ENCODE measurements at places on chromosomes 16 and 17.

GRCh38 chr16:5386989-5387388, 289.4 kb upstream of the EEF2KMT start:
- DNase-seq: no peak

DNA sequence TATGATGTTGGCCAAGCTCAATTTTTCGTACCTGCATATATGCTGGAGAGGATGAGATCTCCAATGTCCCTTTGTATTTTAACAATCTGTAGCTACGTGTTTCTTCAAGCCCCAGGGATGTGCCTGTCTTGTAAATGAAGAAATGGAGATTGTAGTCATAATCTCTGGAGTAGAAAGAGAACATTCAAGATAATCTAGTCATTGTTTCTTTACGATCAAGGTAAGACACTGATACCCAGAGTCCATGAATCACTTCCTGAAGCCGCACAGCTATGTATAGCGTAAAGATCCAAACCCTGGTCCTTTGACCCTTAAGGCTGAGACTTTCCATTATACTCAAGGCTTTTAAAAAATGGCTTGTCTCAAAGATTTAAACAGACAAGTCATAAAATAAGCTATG, 205.5 kb downstream of the HS3ST3B1 start:
- no peak for DNase-seq

- no peak for DNase-seq
Observed at GRCh38 chr17:32631341-32632096, 144.7 kb downstream of the CDK5R1 start.

DNA sequence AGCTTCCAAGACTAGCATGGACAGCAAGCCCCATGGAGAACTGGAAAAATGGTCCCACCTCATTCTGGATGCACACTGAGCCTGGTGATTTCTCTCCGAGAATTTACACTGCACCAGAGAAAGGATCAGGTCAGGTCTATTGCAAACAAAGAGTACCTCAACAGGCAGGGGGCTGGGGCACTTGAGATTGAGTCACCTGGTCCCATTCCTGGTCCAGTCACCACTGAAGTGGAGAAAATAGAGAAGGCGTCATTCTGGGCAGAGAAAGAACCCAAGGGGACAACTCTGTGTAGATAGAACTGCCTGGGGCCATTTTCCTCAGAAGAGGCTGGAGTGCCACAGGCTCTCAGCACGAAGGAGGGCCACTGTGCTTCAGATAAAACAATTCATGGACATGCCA, 38.4 kb downstream of the CENPV start:
- no peak for DNase-seq

DNA sequence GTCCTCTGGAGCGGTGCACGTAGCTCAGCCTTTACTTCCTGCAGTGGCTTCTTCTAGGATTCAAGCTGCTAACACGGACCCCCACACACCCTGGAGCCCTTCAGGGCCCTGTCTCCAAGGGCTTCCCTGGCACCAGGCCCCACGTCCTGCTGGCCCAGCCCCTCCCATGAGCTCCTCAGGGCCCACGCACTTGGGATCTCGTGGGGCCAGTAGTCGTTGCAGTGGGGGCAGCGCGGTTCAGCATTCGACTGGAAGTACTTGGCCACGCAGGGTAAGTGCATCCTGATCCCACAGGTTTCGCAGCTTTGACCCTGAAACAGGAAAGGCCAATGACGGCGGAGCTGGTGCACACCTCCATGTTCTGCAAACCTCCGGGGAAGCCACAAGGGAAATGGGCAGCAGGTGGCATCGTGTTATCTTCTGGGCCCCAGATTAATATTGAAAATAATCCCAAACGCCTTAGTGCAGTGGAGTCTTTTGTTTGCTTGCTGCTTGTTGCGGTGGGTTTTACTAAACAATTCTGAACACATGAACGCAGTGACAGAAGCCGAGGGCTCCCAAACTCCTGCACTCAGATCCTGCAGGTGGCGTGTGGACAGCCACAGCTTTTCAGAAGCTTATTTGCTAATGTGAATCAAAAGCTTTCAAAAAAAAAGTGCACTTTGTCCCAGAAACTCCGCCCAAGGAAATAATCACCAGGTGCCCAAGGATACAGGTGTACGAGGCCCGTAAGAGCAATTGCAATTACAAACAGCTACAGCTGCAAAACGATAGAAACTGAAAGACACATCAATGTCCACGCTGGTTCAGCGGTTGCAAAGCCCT, 22.4 kb downstream of the KDM8 start:
- peak; percentile 95 for DNase-seq

- DNase-seq: no peak
Observed at GRCh38 chr16:8675183-8676159, 1.1 kb downstream of the ABAT start.

DNA sequence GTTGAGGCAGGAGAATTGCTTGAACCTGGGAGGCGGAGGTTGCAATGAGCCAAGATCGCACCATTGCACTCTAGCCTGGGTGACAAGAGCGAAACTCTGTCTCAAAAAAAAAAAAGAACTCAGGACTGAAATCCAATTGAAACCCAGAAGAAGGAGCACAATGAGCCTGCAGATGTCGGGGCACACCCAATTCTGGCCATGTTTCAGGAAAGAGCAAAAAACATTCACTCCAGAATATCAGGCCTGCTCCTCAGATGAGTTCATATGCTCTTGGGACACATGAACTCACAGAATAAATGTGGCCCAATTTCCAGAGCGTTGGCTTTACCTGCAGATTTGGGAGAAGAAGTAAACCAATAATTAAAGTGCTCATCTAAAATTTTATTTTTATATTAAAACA, 3.0 kb upstream of the CMTM2 start:
- no peak for DNase-seq

- no peak for DNase-seq
Observed at GRCh38 chr16:3514621-3515020, 13.8 kb downstream of the CLUAP1 start.

DNA sequence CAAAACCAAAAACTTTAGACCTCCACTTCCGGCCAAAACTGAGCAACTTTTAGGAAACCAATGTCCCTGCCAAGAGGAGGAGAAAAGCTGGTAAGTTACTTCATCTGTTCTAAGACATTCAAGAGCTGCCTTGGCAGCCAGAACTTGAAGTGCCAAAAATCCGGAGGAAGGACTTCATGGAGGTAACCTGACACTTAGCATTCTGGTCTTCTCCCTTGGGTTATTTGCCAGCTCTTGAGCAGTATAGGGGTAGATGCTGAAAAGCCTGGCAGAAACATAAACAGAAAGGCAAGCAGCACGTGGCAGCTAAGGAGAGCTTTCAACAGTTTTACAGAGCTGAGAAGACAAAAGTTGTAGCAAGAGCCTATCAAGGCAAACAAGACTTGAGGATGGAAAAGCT, 53.2 kb downstream of the CDYL2 start:
- no peak for DNase-seq

DNA sequence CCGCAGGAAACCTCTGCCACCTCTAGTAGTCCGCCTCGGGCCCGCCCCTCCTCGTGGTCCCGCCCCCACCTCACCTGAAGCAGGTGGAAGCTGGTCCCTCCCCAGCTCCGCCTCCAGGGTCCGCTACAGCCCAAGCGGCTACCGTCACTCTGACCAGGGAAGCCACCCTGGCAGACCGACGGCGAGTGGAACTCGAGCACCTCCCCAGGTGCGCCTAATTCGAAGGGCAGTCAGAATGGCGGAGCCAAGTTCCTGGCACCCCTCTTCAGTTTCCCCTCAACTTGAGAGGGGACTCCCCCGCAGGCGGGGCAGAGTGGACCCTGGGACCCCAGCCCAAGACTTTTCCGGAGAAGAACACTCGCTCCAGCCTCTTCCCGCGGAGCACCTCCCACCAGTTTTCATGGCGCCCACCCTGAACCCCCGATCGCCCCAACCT, 507 bp downstream of the FHOD1 start:
- DNase-seq: peak; percentile 94

DNA sequence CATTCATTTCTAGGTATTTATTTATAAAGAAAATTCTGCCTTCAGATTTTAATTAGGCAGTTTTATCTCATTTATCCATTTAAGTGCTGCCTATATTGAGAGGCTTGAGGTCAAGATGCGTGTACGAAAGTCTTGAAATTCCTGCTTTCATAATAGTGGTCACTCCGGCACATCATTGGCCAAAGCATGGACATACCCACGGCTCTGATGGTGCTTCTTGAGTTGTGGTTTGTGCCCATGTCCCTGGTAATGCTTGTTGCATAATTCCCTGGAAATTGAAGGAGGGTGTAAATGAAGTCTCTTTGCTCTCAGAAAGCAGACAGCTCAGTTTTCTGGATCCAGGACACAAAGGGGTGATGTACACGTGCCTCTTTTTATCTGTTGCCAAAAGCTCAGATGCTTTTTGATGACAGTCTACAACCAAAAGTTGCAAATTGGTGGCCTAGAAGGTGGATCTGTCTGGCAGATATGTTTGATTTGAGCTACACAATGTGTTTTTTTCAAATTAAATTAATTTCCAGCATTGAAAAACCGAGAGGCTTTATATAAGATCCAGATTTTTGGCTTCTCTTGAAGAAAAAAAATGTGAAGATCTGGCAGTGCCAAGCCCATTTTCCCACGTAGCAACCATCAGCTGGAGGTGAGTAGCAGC, 94.4 kb downstream of the SHISA9 start:
- DNase-seq: no peak

GRCh38 chr17:29138184-29138955, 41.8 kb downstream of the MYO18A start:
- DNase-seq: peak; percentile 56

- DNase-seq: no peak
Observed at GRCh38 chr17:78962345-78962983, 17.3 kb downstream of the LGALS3BP start.

DNA sequence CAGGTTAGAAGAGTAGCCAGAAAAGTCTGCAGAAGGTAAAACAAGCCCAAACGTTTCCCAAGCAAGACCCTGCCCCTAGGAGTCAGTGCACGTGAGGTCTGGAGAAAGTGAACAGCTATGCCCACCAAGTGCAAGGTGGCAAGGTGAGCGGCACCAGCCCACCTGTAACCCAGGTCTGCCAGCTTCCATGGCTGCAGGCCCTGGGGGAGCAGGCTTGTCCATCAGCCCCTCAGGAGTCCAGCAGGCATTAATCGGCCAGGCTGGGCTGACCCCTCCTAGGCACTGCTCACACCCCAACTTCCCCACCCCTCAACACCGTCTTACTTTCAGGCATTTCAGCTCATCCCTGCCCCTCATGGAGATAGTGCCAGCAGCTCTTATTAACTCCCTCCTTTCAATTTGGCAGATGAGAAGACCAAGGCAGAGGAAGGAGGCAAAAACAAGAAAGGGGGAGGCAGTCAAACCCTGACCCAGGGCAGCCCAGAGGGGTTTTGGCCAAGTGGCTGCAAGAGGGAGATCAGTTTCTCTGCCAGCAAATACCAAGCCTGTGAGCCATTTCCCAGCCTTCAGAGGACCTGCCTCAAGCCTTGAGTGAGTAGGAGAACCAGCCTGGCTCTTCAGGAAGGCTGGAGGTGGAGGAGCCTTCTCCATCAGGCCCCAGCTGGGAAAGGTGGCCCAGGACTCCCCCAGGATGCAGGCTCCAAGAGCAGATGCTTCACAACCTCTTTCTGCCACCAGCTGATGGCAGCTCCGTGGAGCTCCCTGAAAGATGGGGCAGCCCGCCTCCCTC, 14.7 kb downstream of the BEAN1 start:
- DNase-seq: no peak

DNA sequence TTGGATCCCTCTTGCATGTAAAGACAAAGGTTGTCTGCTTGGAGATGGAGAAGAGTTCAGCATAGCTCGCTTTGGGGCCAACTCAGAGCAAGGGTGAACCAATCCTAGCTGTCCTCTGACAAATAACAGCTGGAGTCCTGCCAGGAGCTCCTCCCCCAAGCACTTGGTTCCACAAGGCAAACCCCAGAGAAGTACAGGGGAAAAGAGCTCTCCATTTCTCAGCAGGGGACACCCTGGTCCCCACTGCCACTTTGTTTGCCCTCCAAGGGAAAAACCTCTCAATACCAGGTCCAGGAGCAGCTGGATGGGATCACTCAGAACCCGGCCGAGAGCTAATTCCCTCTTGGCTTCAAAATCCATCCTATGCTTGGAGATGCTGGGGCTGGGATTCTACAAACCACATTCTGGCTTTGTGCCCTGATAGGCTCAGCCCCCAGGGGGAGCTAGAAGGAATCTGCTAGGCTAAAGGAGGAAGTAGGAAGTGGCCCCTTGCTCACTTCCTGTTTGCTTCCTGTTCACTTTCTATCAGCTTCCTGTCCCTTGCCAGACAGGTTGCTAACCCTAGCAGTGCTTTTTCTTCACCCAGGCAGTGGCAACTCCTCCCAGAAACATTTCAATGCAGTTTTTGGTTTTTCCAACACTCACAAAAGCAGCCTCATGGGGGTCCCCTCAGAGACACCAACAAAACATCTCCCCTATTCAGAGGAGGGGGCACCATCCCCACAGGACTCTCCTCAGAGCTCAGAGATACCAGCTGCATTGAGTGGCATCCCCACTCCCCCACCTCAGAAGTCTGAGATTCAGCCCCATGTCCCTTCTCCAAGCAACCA, 30.7 kb downstream of the CDRT4 start:
- DNase-seq: peak; percentile 27

- no peak for DNase-seq
Observed at GRCh38 chr16:84973236-84973635, 38.1 kb downstream of the ZDHHC7 start.

DNA sequence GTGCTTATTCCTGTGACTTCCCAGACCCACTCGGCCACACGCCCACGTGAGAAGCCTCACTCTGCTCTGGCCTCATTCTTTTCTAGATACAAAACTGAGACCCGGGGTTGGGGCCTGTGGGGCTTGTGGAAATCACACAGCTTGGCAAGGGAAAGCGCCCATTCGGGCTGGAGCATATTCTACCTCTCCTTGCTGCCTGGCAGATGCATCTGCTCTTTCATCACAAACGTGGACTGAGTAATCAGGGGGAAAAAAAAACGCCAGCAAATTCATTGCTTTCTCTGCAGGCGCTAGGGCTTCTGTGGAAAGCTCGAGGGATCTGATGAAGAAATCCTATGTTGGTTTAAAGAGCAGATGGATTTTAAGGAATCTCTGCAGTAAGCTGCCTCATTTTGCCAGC, 44.4 kb downstream of the DNAH9 start:
- no peak for DNase-seq

GRCh38 chr16:79632289-79632688, 31.8 kb upstream of the MAF start:
- DNase-seq: no peak

DNA sequence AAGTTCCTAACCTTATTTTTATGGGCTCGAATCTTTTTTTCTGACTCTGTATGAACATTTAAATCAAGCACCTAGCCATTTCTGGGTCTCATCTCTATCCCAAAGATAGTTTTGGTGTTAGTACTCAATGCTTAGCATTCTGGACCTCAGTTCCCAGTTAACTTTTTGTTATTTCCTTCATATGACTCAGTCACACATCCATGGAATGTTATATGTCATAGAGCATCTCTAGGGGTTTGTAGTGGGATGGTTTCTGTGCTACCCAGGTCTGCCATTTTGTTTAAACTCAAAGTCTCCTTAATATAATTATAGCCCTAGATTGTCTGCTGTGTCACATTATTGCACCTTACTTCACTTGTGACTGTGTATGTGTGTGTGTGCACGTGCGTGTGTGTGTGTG, 90.1 kb downstream of the EFCAB13 start:
- no peak for DNase-seq

- no peak for DNase-seq
Observed at GRCh38 chr17:28524476-28525424, 18.6 kb downstream of the FOXN1 start.

- no peak for DNase-seq
Observed at GRCh38 chr16:67339453-67339852, 12.8 kb downstream of the LRRC36 start.

All from RPMI8226 (cell line).